Hepatic stellate cell (primary cell): ENCODE measurements at places on chromosomes 1 and 21.

DNA sequence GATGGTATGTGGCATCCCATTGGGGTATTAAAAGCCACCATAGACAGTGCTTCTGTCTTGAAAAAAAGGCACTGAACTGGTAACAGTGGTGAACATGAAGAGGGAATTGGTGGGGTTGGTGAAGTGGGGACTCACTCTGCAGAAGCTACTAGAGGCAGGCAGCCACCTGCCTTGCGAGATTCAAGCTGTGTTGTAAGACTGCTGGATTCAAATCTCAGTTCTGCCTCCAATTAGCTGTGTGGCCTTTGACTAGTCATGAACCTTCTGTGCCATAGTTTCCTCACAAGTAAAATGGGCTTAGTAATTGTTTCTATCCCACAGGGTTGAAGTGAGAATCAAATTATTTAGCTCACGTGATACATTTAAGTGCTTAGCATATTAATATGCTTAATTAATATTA lies 16.6 kb upstream of the ELOA start:
- DNase-seq, result no peak

- no peak for DNase-seq
These were observed 442.9 kb upstream of the NEGR1 start for GRCh38 chr1:72724951-72725861.

- no peak for DNase-seq
These were observed 22.5 kb upstream of the KCNE1 start for GRCh38 chr21:34534522-34534921.

- DNase-seq, result no peak
These were observed 16.8 kb downstream of the CNIH3 start for GRCh38 chr1:224632921-224633321.

DNA sequence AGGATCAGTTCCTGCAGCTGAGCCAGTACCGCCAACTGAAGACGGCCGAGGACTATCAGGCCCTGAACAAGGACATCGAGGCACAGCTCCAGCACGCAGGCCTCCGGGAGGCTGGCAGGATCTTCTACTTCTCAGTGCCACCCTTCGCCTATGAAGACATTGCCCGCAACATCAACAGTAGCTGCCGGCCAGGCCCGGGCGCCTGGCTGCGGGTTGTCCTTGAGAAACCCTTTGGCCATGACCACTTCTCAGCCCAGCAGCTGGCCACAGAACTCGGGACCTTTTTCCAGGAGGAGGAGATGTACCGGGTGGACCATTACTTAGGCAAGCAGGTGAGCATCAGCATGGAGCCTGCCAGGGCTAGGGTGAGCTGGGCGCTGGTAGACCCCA lies 10.7 kb downstream of the H6PD start:
- no peak for DNase-seq

- no peak for DNase-seq
These were observed 30.5 kb upstream of the FGGY start for GRCh38 chr1:59266180-59266926.

DNA sequence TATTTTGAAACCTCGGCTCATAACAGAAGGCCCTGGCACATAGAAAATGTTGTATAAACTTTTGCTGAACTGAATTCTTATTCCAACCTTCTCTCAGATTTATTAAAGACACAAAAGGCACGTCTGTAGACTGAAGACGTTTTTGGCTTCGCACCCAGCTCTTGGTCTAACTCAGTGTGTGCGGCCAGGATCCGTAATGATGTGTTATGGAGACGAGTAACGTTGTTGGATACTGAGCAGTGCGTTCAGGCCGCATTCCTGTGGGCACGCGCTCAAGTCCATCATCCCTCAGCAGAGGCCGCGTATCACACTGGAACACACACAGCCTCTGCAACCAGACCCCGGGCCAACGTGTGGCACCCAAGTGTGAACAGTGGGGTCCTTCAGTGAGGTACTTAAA lies 154.8 kb upstream of the RAB4A start:
- DNase-seq, result no peak
